Thoracic aorta (tissue), 2 donors: ENCODE measurements at places on chromosomes 7 and 10.

GRCh38 chr7:124777268-124777667, 11.7 kb upstream of the GPR37 start:
- DNase-seq: no peak

- DNase-seq: no peak
These were observed 32.1 kb downstream of the ELMO1 start for GRCh38 chr7:37416378-37417106.

GRCh38 chr10:79142064-79142491, 73.3 kb downstream of the ZMIZ1 start:
- no peak for DNase-seq

DNA sequence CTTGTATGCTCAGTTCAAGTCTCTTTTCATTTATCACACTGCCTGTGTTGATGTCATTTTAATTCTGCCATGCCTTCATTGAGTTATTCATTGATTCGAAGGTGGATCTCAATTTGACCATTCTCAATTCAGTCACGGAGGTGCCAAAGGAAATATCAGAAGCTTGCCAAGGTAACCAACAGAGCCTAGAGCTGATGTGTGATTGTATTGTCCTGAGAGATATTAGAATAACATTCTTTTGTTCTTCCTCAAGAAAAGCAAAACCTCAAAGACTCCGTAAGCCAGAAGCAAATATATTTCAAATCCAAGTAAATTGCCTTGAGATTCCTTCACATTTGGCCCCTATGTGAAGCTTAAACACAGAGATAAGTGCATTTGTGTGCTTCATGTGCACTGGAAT, 345.3 kb downstream of the CXCL12 start:
- no peak for DNase-seq

- no peak for DNase-seq
These were observed 122.4 kb downstream of the PLXNA4 start for GRCh38 chr7:132453826-132454225.

DNA sequence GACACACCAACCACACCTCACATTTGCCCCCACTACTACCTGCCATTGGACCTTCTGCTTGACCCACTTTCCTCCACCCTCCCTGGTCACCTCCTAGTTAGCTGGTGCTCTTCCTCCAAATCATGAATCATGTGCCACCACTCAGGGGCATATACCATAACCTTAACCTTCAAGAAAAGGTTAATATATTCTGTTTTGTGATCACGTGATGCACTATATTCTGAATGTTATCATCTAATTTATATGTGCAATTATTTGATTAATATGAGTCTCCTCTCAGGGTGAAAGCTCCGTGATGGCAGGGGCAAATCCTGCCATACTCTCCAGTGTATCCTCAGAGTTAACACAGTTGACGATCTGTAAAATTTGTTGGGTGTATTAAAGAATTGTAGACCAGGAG, 635.5 kb downstream of the XPNPEP1 start:
- no peak for DNase-seq
